Skin of body (tissue), 3 donors: ENCODE measurements at places on chromosomes 7 and 10.

DNA sequence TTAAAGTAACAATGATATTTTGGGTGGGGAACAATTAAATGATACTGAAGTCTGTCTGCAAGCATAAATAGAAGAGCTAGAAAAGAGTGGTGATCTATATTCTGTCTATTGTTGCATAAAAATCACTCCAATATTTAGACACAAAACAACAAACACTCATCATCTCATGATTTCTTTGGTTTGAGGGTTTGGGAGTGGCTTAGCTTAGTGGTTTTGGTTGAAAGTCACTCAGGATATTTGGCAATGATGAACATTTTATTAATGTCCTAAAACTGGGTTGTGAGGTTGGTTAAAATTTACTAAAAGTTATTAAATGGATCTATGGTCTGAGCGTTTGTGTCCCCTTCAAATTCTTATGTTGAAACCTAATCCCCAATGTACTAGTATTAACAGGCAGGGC lies 54.7 kb upstream of the EGFR start:
- DNase-seq: no peak

DNA sequence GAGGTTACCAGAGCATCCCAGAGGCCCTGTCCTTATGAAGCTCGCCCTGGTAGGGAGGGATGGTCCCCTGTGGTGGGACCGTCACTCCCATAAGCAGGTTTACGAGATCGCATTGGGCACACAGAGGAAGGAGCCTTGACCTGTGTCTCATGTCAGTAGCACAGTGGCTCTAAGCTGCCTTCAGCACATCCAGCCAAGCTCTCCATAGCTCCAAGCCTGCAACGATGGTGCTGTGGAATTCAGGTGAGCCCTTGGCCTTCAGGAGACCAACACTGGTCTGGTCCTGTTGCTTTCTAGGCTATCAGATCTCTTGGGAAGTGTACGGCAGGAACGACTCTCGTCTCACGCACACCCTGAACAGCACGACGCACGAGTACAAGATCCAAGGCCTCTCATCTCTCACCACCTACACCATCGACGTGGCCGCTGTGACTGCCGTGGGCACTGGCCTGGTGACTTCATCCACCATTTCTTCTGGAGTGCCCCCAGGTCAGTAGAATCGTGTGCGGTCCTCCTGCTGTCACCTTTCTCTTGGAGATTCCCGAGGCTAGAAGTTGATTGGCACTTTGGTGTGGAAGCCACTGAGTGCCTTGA lies 605.3 kb upstream of the FOXK1 start:
- DNase-seq: no peak

DNA sequence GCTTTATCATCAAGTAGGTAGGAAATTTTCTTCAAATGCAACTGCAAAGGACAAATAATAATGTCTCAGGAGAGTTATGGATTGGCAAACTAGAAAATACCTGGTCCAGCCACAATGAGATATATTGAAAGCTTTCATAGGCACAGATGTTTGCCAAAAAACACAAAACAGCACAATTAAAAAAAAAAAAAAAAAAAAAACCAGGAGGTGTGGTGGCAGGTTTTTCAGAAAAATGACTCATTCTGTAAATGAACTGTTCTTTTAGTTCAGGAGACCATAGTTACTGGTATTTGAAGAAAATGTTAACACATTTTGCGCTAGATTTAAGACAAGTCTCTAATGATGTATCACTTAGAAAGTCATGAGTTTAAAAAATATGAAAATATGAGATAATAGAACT lies 55.0 kb upstream of the JCAD start:
- no peak for DNase-seq

DNA sequence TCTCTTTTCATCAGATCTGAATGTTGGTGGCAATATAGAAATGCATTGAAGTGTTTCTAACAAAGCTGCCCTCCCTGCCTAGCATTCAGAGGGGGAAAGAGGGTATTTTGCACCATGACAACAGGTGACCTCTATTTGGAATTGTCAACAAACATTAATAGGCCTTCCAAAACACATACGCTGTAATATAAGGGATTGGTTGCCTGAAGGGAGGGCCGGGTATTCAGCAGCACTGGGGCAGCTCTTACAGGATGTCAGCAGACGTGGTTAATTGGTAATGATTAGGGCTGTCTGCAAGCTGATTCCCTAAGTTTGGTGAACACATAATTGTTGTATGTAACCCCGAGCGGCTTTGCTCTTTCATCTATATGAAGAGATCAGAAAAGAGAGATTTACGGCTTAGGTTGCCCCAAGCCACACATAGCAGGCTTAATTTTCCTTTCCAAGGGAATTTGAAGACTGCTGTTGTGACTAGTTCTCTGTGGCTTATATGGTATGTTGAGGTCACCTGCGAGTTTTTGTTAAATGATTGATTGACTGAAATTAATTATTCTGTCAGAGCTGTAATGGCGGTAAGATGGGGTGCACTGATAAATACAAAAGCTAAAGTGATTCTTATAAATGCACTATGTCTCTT lies 759.3 kb downstream of the LRMDA start:
- DNase-seq: no peak

- peak; percentile 66 for DNase-seq
These were observed 8.3 kb downstream of the PCBD1 start for GRCh38 chr10:70880077-70880534.

GRCh38 chr10:68332259-68333057 lies at the start of gene PBLD:
PBLD (minus strand) TSS chr10:68332928; CDS start chr10:68306844, 26,084 bp downstream.
- DNase-seq: peak; percentile 87

DNA sequence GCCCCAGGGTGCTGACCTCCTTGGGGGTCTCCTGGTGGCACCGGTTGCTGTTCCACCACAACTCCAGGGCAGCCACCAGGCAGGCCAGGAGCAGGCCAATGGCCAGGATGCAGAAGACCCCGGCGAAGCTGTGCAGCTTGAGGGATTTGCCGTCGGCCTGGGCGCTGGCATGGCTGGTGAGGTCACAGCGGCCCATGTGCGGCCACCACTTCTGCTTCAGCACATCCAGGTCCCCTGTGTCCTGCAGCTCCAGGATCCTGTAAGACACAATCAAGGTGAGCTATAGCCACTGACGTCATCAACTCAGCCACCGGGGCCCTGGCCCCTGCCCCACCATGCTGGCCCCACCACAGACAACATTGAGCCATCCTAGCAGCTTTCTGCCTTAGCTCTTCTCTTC lies 753.2 kb downstream of the GRID1 start:
- DNase-seq: no peak

DNA sequence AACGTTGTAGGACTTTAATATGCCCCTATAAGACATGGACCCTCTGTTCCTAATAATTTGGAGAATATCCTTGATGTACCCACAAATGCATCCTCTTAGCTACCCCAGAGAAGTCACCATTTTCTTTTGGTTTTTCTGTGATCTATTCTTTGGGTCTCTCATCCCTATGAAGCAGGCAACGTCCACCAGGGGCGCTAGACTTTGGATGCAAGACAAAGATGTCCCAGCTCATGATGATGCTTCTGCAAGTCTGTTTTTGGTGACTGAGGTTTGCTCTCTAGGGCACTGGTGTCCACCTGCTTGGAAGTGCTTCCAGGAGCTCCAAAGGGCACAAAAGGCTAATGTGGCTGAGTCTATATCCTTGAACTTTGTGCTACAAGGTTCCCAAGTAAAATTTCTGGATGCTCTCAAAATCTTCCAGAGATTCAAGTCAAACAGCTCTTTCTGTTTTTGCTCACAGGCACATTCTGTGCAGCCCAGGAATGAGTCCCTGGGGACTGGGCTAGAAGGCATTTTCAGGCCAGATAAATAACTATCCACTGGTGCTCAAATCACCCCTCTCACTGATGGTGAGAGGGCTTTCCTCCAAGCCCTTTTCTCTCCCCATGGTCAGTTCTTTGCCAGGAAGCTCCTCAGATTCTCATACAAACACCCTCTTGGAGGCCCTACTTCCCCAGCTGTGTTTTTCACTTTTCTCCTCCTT lies 166.4 kb downstream of the C7orf25 start:
- DNase-seq: peak; percentile 37

- DNase-seq: no peak
These were observed 104.6 kb downstream of the HGF start for GRCh38 chr7:81665236-81665635.

DNA sequence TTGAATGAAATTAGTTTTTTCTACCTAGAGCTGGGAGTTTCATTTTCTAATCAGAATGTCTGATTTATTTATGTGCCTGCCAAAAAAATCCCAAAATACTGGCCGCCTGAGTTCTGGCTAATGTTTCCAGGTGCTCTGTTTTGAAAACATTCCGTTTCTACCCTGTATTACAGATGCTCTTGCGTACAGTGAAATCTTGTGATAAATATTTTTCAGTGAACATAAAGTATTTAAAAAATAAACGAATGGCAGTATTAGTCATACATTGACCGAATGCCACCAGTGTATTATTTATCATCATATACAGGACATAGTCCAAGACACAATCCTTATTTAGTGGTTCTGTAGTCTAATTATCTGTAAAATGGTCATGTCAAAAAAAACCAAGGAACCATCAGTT lies 102.8 kb downstream of the KAT6B start:
- DNase-seq: no peak

DNA sequence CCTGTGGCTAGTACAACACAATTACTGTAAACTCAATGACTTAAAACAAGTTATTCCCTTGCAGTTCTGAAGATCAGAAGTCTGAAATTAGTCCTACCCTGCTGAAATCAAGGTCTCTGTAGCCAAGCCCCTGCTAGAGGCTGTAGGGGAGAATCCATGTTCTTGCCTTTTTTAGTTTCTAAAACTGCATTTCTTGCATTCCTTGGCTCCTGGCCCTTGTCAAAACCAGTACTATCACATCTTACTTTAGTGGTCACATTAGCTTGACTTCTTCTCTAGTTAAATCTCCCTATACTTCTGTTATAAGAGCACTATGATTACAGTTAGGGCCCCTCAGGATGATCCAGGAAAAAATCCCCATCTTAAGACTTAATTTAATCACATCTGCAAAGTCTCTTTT lies 567.0 kb downstream of the GFRA1 start:
- DNase-seq: no peak

DNA sequence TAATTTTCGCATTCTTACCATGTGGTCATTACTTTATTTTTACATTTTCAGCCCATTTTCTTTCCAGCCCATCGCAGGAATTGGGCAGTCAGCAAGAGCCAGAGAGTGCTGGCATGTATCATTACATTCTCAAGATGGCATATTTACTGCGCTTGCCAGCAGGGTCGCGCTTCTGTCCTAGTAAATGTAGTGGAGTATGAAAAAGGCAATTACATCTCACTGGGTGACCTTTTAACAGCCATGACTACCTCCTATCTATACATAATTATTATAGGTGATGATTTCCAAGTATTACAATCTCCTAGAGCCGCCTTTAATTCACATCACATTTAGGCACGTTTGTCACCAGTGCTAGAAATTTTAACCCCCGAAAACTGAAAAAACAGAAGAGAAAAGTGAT lies 433.7 kb upstream of the MGMT start:
- DNase-seq: no peak

- DNase-seq: no peak
These were observed 148.2 kb downstream of the CHN2 start for GRCh38 chr7:29342761-29343160.

DNA sequence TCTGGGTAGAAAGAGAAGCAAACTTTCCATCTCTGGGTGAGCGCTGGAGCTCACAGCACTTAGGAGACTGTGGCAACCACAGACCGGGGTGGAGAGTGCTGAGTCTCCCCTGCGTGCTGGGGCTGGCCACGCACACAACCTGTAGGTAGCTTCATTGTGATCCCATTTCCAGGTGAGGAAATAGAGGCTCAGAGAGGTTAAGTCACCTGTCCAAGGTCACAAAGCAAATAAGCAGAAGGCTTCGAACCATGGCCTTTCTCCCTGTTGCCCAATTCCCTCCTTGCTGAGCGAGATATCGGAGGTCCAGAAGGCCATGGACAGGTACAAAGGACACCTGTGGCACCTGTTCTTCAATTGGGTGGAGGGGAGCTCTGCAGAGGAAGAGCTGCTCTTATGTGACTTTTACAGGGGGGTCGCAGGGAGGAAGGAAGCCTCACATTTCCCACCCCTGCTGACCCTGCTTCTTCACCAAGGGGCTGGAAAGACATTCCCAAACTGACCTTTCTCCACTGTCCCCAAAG lies 39.4 kb downstream of the ZCCHC24 start:
- no peak for DNase-seq

DNA sequence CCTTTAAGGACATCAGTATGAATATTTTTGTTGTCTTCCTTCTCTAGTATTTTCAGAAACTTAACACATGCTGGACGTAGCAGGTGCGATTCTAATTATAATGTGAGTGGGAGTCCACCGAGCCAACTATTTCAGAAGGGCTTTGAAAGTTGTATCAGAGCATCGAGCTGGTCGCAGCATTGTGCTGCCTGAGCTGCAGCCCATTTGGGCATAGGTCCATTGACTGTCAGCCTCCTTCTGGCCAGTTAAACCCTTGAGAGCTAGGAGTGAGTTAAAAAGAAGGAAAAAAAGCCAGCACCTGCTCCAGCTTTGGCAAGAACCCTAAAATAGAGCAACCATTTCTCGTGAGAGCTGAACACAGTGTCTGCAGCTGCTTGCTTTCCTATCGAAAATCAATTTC lies 47.8 kb downstream of the SLC35G1 start:
- no peak for DNase-seq

DNA sequence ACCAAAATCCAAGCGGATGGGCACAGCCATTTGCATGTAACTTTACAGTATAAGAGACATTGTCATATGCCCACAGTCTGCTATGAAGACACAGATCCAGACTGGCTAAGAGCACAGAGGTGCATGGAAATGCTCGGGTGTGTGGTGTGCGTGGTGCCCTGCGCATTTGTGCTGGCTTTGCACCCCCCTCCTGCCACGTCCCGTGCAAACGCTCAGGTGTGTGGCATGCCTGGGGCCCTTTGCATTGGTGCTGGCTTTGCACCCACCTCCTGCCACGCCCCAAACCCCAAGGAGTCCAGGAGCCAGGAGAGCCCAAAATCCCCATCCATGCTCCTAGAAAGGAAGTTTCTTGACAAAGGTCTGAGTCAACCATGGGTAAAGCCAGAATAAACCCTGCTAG lies 306.2 kb downstream of the PTPRN2 start:
- no peak for DNase-seq

DNA sequence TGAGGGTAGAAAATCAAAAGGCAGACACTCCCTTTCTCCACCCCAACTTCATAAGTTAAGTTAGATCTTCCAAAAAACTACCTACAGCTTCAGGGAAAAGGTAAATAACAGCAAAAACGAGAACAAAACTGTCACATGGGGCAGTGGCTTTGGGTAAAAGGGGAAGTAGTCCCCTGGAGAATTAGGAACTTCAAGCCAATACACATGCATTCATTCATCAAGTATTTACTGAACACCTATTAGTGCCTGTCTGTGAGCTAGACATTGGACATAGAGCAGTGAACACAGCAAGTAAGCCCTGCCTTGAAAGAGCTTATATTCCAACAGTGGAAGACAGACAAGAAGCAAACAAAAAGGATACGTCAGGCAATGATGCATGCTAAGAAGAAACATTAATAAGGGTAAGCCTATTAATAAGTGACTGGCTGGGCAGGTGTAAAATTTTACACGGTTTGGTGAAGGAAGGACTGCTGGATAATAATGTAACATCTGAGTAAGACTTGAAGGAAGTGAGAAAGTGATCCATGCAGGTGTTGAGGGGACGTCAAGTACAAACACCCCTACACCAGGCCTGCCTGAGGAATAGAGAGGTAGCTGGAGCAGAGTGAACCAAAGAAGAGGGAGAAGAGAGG lies 69.6 kb upstream of the RAPGEF5 start:
- no peak for DNase-seq

GRCh38 chr7:81029511-81029910 lies 110.7 kb upstream of the SEMA3C start:
- DNase-seq: no peak
